CMK (cell line): ENCODE measurements at places on chromosomes 7 and 10.

GRCh38 chr7:102147008-102147407 is 139.7 kb upstream of the SH2B2 start:
- peak; percentile 32 for DNase-seq

GRCh38 chr10:27997865-27998177 is 1.1 kb downstream of the ODAD2 start:
- no peak for DNase-seq

DNA sequence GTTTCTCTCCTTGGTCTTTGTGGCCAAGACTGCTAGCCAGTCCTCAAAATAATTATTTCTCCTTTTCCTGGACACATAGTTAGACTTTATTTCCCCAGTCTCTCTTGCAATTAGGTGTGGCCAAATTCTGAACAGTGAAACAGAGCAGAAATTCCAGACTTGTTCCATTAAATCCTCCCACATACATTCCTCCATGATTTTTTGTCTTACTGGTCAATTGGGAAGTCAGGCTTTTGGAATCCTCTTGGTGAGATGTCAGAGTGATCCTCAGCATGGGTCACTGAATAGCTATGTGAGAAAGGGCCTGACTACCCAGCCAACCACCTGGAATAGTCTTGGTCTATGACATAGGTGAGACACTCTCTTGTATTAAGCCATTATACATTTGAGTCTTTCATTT is 164.2 kb downstream of the DGKI start:
- DNase-seq = no peak

- DNase-seq = no peak
These were observed 5.3 kb downstream of the BPGM start for GRCh38 chr7:134651991-134652390.

DNA sequence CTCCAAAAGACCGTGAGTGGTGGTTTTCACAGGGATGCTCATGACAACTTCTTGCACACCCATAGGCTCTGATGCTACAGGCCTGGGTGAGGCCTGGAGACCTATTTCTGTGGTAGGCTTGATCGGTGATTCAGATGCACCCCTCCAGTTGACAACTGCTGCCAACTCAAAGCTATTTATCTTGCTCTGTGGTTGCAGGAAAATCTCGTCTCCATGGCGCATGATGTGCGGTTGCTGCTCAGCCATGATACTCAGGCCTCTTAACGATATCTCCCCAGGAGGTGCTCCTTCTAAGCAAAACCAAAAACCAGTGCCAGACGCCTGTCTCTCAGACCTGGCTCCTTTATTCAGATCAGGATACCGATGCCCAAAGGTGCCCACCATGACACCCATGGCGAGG is 31.4 kb downstream of the C10orf90 start:
- DNase-seq = peak; percentile 33

DNA sequence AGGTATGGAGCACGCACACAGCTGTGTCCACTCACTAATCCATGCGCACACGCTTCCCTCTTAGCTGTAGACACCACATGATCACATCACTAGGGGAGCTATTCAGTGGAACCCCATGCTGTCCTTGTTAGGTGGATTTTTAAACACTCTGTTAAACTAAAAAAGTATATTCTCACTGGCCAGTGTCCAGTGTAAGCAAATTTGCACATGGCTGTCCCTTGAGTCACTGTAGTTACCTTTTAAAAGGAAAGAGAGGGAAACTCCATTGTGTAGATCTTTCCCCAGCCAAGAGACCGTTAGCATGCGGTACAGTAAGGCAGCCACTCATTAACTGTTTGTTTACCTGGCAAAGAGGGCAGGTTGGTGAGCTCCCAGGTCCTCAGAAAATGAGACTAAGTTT is 81.6 kb upstream of the INSYN2A start:
- no peak for DNase-seq

- no peak for DNase-seq
These were observed 4.2 kb upstream of the CCNY start for GRCh38 chr10:35331894-35332640.

DNA sequence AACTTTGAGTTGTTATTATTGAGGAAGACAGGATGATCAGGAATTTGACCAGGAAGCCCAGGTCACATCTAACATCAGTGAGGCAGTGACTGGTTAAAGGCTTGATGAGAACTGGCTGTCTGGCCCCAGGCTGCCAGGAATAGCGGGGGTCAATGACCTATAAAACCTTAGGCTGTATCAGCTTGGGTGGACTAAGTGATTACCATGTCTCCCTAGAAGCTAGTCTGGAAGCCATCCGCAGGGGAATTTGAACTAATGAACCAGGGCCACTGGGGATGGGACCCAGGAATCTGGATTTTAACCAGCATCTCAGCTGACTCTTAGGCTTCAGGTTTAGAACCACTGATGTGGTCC is 56.6 kb downstream of the BPGM start:
- DNase-seq = no peak

GRCh38 chr10:119030421-119031250 is 1.1 kb downstream of the NANOS1 start:
- DNase-seq = peak; percentile 9

- no peak for DNase-seq
These were observed 3.7 kb upstream of the AKR1C3 start for GRCh38 chr10:5090551-5090950.

DNA sequence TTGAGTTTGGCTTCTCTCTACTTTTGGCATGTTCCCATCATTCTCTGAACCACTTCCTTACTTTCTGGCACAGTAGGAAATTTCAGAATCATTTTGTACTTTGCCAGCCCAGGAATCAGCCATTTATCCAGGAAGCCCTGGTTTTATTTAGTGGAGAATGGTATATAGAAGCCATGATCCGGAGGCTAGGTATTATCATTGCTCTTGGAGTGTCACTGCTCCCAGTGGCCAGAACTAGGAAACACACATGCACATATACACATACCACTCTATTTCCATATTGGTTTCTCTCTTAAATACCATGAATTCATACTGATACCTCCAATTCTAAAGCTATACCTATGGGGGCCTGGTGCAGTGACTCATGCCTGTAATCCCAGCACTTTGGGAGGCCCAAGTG is 36.3 kb downstream of the SUFU start:
- DNase-seq = no peak

GRCh38 chr7:136655414-136655813 is 213.0 kb upstream of the CHRM2 start:
- no peak for DNase-seq

GRCh38 chr7:134891696-134892678 is 94.3 kb upstream of the AGBL3 start:
- DNase-seq = no peak

- DNase-seq = no peak
These were observed 41.7 kb downstream of the VCL start for GRCh38 chr10:74039561-74040145.

- no peak for DNase-seq
These were observed 58.1 kb downstream of the AGMO start for GRCh38 chr7:15503603-15504290.

- DNase-seq = no peak
These were observed 105.4 kb downstream of the EPDR1 start for GRCh38 chr7:38025815-38026214.

GRCh38 chr10:132298038-132298881 is 9.5 kb downstream of the STK32C start:
- DNase-seq = no peak

DNA sequence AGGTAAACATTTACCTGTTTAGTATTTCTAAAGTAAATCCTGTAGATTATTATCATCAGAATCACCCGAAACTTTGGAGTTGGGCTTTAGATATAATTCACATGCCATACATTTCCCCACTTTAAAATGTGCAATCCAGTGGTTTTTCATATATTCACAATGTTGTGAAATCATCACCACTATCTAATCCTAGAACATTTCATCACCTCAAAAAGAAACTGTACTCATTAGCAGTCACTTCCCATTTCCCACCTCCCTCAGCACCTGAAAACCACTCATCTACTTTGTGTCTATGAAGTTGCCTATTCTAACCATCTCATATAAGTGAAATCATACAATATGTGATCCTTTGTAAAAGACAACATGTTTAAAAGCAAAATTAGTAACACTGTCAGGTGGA is 182.6 kb downstream of the FZD1 start:
- no peak for DNase-seq

GRCh38 chr10:62581351-62581750 is 207.2 kb downstream of the ZNF365 start:
- DNase-seq = no peak

- no peak for DNase-seq
These were observed 71.5 kb upstream of the NANOS1 start for GRCh38 chr10:118957966-118958365.

DNA sequence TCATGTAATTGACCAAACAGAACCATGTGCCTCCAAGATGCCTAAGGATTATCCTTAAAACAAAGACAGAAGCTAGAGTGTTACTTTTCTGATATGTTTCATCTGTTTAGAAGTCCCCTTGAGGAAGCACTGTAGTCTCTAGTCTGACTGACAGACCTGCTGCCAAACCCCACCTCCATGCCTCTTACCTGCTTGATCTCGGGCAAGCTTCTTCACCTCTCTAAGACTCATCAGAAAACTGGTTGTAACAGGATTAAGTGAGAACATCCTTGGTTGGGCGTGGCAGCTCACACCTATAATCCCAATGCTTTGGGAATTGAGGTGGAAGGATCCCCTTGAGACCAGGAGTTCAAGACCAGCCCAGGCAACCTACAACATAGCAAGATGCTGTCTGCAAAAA is 42.2 kb upstream of the OTUD1 start:
- no peak for DNase-seq

DNA sequence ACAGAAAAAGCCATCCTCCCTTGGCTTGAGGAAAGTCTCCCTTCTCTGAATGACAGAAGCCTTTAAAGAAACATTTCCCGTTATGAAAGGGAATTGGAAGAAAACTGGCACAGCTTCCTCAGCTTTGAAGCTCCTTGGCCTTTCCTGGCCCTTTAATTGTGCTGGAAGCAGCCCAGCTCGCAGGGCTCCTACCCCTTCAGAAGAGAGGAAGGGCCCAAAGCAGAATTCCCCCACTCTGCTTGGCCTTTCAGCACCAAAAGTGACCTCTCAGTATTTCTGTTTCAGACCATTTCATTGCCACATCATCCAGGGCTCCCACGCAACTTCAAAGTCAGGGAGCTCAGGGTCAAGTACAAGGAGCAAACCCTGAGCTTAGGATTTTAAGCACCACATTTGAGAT is 4.2 kb downstream of the AFAP1L2 start:
- no peak for DNase-seq

- DNase-seq = no peak
These were observed at the start of gene VSTM4 for GRCh38 chr10:49115015-49115795. Gene VSTM4, minus strand, starts transcription at chr10:49115522. Its CDS starts 37 bp downstream, at chr10:49115485.
